ENCODE measurements at places on chromosomes 11 and 22.

- no peak for DNase-seq
These were observed 26.3 kb upstream of the ISX start for GRCh38 chr22:35039625-35040024.

DNA sequence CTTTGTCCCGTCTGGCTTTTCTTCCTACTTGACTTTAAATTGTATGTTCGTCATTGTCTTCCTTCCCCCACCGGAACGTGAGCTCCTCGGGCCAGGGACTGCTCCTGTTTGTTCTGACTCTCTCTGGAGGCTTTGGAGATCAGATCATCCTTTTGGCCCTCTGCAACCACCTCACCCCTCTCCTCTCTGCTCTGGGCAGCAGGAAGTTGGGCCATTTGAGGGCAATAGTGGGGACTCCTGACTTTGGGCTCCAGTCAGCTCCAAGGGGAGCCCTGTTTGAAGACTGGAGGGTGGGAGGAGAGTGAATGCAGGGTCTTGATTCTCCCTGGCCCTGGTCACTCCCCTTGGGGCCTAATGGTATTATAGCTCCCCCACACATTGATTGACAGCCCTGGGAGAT lies 186.3 kb upstream of the B3GAT1 start:
- no peak for DNase-seq

DNA sequence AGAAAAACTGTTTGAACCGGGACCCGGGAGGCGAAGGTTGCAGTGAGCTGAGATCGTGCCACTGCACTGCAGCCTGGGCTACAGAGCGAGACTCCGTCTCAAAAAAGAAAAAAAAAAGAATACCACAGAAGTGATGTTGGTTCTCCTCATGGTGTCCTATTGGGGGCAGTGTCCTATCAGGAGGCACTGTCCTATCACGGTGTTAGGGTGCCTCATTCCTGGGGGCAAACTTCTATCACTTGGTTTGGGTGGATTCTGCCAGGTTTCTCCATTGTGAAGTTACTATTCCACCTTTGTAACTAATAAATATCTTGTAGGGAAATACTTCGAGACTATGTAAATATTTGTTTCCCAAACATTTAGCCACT lies 19.6 kb downstream of the PRR14L start:
- DNase-seq, result no peak

- DNase-seq, result no peak
These were observed 1150.6 kb upstream of the RAG2 start for GRCh38 chr11:37748641-37749040.

GRCh38 chr11:57309106-57310059 lies 15.4 kb downstream of the TNKS1BP1 start:
- DNase-seq, result no peak

DNA sequence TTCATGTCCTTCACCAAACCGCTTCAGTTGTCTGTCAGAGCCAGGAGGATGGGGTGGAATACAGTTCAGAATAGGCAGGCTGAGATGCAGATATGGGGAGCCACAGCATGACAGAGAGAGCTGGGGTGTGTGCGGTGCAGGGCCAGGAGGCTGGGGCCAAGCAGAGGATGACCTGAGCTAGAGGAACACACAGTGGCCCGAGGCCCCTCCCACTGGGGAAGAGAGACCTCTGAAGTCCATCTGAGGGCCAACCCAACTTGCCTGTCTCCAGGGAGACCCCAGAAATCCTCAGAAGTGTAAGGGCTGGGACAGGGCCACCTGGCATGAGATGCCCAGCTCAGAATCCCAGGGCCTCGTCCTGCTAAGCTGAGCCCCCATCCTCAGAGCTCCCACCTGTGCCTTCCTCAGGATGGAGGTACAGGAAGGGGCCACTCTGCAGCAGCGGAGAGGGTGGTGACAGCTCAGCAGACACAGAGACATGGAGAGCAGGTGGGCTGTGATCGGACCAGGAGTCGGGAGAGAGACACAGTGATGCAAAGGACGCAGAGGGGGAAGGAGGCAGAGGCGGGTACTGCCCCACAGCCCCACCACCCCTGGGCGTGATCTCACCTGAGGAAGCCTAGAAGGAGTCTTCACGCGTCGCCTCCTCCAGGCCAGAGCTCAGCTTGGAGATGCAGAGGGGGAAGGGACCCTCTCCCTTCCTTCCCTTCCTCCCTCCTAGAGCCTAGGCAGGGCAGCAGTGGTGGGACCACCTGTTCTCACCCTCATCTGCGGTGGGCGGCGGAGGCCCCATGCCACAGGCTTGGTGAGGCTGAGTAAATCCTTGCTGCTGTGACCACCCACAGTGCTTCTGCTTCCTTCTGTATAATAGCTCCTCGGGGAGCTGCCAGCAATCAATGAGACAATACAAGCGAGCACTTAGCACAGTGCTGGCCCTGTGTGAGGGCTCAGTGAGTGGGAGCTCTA lies 9.1 kb upstream of the TUB start:
- DNase-seq, result no peak

DNA sequence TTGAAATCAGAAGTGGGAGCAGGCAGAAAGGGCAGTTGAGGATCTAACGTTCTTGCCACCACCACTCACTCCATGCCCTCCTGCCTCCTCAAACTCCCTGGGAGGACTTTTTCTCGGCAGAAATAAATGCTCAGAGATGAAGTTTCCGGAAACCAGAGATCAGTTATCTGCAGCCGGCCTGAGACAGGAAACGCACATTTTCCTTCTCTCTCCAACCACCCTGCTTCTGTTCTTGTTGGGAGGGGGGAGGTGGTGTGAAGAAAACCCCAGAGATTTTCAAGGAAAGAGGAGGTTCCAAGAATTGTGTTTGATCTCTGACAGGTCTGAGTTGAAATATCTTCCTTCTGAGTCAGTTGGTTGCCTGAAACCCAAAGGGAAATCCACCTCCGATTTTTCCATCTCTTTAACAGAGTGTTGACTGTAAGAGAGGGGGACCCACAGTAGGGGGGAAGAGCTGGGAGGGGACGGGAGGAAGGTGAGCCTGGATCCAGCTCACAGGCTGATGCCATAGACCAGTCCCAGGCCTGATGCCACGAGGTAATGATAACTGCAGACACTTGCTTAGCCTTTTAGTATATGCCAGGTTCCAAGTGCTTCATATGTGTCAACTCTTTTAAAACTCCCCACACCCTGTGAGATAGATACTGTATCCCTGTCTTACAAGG lies 100.8 kb downstream of the TRAF6 start:
- DNase-seq, result peak; percentile 18

- no peak for DNase-seq
These were observed 14.9 kb downstream of the RASD2 start for GRCh38 chr22:35555483-35555890.

GRCh38 chr22:45783021-45783420 lies 111.4 kb downstream of the ATXN10 start:
- no peak for DNase-seq

All from stimulated activated CD4-positive, alpha-beta T cell treated with anti-CD3 and anti-CD28 coated beads, TNF-alpha, amount 100 ng/mL, for 24 hours (primary cell).